ENCODE measurements at places on chromosomes 7 and 10. TPM values are rescaled to one million over a fixed set of nuclear protein-coding genes. Genes with fewer than 3 reads are reported as not detected.

RNF32 gene
- 1.9 TPM for total RNA-seq

NME8 gene
- 2.1 TPM for total RNA-seq

SKIDA1 gene
- 0.69 TPM for total RNA-seq

DPP6 gene
- total RNA-seq, result 1.6 TPM

HTR7 gene
- 0.64 TPM for total RNA-seq

CLDN4 gene
- total RNA-seq, result 103 TPM

- H3K27me3 ChIP-seq, result no peaks in the 10 kb centered on the region
- DNase-seq, result no peak
- no peaks in the 10 kb centered on the region for H3K4me1 ChIP-seq
- H3K27ac ChIP-seq, result no peak overlapping the region
Observed at GRCh38 chr7:157312941-157313340, 23.9 kb upstream of the DNAJB6 start.

DNA sequence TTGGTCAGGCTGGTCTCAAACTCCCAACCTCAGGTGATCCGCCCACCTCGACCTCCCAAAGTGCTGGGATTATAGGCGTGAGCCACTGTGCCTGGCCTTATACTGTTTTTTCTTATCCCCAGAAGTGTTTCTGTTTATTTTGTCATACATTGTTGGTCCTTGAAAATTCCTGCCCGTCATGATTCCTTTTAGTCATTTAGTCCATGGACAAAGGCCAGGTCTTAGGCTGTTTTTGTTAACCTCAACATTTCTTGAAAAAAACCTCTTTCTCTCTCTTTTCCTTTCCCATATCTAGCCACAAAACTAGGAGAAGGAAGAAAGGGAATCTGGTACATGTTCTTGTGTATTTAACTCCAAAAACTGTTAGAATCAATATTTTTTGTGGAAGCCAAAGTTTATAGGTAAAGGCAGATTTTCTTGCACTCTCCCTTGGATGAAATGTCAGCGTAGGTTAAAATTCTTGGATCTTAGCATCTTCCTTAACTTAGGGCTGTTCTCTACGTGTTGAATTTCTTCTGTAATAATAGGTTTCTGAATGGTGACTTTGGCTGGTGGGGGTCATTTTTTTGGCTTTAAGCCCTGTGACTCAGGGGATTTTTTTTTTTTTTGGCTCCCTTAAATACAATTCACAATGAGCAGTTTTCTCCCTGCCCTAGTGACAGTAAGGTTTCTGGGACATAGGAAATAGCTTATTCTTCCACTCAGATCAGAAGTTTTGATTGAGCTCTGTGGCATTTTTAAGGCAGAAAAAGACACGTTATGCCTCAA, 500.8 kb downstream of the AUTS2 start:
- DNase-seq, result no peak
- H3K36me3 ChIP-seq, result no peaks in the 10 kb centered on the region
- no peak overlapping the region for H3K4me3 ChIP-seq
- H3K27me3 ChIP-seq, result no peaks in the 10 kb centered on the region

GRCh38 chr7:54802841-54803240, 43.8 kb upstream of the SEC61G start:
- H3K27ac ChIP-seq, result no peak overlapping the region
- no peaks in the 10 kb centered on the region for H3K27me3 ChIP-seq
- no peak for DNase-seq
- no peak overlapping the region for H3K4me3 ChIP-seq
- H3K36me3 ChIP-seq, result no peaks in the 10 kb centered on the region
- H3K4me1 ChIP-seq, result no peaks in the 10 kb centered on the region

DNA sequence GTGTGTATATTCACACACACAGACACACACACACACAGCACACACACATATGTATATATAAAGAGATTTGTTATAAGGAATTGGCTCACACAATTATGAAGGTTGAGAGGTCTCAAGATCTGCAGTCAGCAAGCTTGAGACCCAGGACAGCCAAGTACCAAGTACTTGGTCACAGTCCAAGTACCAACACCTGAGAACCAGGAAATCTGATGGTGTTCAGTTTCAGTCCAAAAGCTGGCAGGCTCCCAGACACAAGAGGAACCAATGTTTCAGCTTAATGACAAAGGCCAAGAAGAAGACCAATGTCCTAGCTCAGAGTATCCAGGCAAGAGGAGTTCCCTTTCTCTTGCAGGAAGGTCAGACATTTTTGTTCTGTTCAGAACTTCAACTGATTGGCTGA, 780.2 kb downstream of the MAGI2 start:
- no peak overlapping the region for H3K4me3 ChIP-seq
- no peaks in the 10 kb centered on the region for H3K4me1 ChIP-seq
- no peak overlapping the region for H3K27ac ChIP-seq
- H3K27me3 ChIP-seq, result no peaks in the 10 kb centered on the region
- H3K36me3 ChIP-seq, result no peaks in the 10 kb centered on the region
- no peak for DNase-seq

DNA sequence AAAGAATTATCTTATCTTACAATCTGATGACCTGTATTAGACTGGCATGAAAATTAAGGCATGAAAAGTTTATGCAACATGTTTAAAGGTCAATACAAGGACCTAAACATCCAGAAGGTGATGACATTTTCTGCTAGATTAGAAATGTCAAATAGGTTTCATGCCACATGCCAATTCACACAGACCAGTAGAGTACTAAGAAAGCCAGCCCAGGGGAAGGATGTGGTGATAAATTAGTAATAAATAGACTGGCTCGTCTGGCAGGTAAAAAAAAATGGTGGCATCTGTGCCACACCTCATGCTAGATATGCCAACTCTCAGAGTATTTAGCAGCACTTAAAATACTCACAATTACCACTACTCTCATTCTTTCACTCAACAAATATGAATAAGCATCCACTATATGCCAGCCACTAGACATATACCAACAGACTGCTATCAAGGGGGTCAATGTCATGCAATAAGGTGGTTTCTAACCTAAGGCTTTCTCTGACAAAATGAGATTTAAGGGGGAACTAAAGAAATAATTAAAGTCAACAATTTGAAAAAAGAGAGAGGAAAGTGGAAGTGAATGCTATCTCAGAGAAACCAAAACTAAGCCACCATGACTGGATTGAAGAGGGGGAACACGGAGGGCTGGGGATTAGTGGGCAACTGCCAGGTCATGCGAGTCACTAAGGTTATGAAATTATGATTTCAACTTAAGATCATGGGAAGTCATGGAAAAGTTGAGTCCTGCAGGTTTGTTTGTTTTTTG, 83.5 kb downstream of the SGMS1 start:
- no peak overlapping the region for H3K4me3 ChIP-seq
- DNase-seq, result no peak
- peaks cover 4% of the 10 kb centered on the region for H3K4me1 ChIP-seq

- H3K36me3 ChIP-seq, result no peaks in the 10 kb centered on the region
- no peaks in the 10 kb centered on the region for H3K27me3 ChIP-seq
- no peak for DNase-seq
- H3K4me1 ChIP-seq, result no peaks in the 10 kb centered on the region
- H3K4me3 ChIP-seq, result no peak overlapping the region
Observed at GRCh38 chr10:33703501-33704213, 369.2 kb upstream of the NRP1 start.

DNA sequence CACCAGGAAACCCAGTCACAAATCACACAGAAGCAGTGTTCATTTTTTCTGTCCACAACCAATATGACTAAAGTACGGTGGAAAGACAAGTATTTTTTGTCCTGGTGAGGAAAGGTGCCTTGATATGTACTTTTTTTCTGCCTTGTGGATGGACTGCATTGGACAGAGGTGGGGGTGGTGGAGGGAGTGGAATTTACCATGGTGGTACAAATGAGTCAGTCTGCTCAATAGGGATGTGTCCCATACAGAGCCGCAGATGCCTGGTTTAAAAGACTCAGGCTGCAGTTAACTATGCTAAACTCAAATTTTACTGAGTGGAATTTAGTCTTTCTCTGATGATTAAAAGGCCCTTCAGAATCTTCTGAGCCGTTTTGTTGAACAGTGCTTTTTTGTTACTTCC, 674.5 kb upstream of the GALNT17 start:
- H3K27me3 ChIP-seq, result no peaks in the 10 kb centered on the region
- H3K27ac ChIP-seq, result no peak overlapping the region
- H3K4me3 ChIP-seq, result no peak overlapping the region
- no peaks in the 10 kb centered on the region for H3K36me3 ChIP-seq
- peaks cover 8% of the 10 kb centered on the region for H3K4me1 ChIP-seq

DNA sequence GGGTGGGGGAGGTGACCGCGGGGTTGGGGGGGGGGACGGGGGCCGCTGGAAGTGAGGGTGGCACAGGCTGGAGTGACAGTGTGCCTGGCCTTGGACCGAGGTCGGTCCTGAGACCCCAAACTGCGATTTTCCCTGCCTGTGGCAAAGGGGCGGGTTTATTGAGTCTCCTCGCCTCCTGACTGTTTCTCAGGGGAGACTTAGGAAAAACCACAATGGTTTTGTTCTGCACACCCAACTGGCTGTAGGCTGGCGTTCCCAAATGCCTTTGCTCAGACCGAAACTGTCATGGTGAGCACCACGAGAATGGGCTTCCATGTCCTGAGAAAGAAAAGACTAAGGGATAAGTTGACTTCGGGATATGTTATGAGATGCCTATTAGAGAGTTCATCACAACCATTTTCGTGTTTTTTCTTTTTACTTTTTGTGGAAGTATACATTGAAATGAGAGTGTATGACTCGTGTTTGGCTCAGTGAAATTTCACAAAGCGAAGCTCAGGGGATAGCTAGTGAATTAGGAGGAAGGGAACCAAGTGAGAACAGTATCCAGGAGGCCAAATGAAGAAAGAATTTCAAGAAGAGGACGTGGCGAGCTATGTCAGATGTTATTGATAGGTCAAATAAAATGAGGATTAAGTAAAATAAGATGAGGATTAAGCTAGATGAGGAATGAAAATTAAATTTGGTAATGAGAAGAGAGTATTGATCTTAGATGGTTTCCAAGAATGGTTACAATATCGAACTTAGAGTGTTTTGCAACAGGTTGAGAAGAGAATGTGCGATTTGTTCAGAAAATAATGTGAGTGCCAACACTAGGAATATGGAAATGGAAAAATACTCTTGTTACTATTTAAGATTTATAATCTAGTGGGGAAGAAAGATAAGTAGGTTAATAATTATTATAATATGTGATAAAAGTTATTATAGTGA, 918 bp downstream of the NET1 start:
- H3K27ac ChIP-seq, result no peak overlapping the region
- H3K4me3 ChIP-seq, result peak overlapping the region; percentile 75
- no peaks in the 10 kb centered on the region for H3K36me3 ChIP-seq
- peaks cover 4% of the 10 kb centered on the region for H3K4me1 ChIP-seq

GRCh38 chr10:96820765-96821164, 11.3 kb upstream of the LCOR start:
- H3K4me1 ChIP-seq, result no peaks in the 10 kb centered on the region
- no peak overlapping the region for H3K27ac ChIP-seq
- no peak overlapping the region for H3K4me3 ChIP-seq
- no peaks in the 10 kb centered on the region for H3K36me3 ChIP-seq
- no peaks in the 10 kb centered on the region for H3K27me3 ChIP-seq
